DMS79 treated with DMSO at 0.1 percent for 48 hours (cell line): ENCODE measurements at places on chromosomes 6 and 20.

DNA sequence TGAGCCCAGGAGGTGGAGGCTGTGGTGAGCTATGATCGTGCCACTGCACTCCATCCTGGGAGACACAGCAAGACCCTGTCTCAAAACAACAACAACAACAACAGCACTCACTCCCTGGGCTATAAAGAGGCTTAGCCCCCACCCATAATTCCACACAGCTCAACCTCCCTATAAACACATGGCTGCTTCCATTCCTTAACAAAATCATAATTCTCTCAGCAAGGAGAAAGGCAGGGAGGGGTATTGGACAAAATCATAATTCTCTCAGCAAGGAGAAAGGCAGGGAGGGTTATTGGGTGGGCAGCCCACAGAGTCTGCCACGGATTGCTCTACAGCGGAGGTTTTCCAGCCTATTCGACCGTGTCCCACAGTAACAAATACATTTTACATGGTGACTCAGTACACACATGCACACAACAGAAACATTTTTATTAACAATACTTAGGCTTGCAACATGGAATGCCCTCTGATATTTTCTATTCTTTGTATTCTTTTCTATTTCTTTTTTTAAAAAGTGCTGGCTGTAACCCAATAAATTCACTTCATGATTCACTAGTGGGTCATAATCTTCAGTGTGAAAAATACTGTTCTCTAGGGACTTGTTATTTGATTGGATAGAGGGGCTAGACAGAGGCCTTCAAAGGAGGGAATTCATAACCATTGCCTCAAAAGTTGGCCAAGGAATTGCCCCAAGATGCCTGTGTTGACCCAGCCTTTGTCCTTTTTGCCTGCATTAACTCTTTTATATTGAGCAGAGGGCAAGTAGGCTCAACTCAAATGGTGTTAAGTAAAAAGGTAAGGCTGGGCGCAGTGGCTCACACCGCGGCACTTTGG lies 50.6 kb upstream of the ZMYND8 start:
- no peak for DNase-seq

- DNase-seq: no peak
Observed at GRCh38 chr6:150276168-150276936, 92.5 kb upstream of the IYD start.

DNA sequence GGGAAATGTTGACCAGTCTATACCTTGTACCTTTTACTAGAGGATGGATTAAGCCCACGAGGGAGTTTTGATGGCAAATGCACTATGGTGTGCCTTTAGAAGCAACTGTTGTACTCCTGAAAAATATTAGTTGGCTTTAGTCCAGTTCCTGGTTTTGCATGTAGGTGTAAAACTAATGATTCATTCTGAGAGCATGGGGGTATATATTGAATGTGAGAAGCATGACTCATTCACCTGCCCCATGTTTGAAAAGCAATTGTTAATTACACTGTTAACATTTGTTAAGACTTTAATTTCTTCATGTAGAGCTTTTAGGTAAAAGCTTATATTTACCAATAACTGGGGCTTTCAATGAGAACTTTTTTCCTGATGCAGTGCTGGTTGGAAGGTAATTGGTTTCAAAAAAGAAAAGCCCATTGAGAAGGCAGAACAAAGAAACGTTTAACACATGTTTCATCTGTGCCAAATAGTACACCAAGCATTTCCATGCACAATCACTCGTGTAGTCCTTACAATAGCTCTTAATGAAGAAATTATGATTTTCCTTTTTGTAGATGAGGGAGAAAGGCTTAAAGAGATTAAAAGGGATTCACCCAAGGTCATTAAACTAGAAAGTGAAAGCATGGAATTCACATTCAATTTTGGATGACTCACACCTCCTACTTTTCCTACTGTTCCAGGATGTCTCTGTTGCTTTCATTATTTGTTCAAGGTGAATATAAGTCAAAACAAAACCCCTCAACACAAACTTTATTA lies 134.1 kb downstream of the CCDC170 start:
- no peak for DNase-seq

GRCh38 chr20:11660673-11661072 lies 257.0 kb upstream of the BTBD3 start:
- no peak for DNase-seq

GRCh38 chr6:87261534-87261933 lies 60.9 kb upstream of the SMIM8 start:
- DNase-seq: no peak

DNA sequence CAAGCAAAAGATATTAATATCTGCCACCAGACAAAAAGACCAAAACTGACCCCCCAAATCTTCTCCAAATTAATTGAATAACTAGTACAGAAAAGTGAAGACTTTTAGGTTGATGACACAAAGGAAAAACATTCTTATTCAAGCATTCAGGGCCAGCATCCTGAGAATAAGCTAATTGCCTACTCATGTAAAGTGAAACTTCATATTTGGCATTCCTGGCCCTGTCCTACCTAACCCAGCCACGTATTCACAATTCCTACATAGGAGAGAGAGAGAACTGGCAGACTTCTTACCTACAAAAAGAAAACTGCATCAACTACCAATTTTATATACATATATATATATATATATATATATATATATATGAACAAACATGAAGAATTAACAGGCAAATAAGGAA lies 4.9 kb upstream of the ASCC3 start:
- DNase-seq: no peak

- no peak for DNase-seq
Observed at GRCh38 chr6:116290799-116291198, 11.1 kb upstream of the TSPYL1 start.

DNA sequence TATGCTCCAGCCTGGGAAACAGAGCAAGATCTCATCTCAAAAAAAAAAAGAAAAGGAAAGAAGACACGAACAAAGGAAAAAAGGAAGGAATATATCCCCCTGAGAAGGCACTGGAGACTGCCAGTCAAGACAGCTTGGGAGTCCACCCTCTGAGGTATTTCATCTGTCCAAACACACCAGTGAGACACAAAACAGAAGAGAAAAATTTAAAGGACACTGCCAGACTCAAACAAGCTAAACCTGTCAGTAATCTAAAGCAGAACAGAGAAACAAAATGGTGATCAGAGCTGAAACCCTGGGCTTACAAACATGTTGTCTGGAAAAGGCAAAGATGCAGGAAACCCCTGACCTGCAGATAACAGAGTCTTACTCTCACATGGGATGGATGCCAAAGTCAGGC lies 114.9 kb downstream of the DCDC2 start:
- no peak for DNase-seq

DNA sequence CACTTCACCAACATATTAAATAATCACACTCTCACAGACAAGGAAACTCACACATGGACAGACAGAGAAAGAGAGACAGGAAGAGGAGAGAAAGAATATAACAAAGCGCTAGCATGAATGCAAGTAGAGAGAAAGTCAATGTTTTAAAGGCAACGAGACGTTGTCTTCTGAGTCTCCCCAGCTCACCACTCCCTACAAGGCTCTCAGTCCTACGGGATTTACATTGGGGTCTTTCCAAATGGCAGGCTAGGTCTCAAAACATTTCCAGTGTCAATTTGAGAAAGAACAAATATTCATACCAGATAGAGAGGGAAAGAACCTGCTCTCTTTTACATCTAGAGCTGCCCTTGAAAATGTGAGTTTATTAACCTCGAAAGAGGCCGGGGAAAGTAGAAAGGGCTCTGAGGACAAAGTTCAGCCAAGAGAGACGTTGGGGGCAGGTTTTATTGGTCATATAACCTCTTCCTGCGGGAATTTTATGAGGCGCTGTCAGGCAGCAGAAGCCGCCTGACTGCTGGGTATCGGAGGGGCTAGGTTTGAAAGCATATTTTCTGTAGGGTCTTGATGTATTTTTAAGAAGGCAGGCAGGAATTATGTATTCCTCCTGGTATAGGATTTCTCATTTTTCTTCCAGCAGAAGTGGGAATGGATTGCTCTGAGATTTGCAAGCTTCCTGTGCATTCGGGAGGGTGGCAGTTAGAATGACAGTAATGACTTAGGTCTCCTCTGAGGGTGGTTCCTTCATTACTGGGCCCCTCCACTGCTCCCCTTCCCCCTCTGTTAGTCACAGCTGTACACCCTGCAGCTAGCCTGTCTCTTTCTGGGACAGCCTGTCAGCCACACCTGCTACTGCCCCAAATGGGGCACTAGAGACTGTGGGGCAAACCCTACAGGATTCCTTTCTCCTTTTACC lies 34.4 kb upstream of the KIF16B start:
- DNase-seq: no peak

DNA sequence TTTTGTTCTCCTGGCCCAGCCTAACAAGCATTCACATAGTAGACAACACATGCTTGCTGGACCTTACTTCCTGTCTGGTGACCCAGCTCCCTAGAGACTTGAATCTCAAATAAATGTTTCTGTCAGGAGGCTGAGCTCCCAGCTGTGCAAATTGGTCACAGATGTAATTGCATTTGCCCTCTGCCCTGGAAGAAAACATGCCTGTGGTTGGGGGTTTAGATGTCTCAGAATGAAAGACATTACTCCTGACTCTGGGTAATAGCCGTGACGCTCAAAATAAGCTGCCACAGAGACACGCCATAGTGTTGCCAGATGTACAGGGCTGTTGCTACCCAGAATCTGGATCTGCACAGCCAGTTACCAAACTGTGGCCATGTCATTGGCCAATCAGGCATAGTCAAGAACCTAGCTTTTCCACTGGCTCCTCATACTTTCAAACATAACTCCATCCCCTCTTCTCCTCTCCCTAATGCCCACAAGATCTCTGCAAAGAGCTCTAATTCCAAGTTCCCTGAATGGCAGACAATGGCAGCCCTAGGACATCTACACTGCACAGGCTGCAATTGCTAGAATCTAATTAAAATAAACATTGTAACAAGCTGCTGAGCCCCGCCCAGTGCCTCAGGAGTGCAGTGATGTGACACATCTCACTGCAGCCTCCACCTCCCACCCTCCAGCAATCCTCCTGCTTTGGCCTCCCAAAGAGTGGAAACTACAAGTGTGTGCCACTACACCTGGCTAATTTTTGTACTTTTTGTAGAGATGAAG lies 32.8 kb upstream of the GMPR start:
- DNase-seq: no peak

DNA sequence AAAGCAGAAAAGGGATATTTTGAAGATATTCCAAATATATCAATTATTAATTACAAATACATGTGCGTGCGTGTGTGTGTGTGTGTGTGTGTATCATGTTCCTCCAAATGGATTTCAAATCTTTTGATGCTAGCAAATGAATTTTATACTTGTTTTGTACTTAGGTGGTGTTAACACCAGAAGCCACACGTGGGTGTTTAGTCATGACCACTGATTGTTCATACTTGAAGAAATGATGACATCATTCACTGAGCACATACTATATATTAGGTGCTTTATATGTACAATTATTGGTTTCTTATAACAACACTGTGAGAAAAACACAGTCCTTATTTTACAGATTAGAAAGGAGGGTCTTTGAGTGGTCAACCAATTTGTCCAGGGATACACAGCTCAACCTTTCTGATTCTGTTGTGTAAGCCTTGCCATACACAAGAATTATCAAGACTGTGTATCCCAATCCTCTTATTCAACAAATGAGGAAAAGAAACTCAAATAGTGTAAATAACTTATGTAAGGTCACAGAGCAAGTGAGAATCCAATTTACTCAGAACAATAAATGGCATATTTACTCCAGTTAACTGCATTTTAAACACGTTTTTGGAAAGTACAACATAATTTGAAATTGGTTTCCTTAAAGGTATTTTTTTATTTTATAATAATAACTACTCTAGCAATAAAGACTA lies 88.5 kb downstream of the BCAS1 start:
- no peak for DNase-seq

- DNase-seq: no peak
Observed at GRCh38 chr6:16805243-16805950, 44.1 kb upstream of the ATXN1 start.

DNA sequence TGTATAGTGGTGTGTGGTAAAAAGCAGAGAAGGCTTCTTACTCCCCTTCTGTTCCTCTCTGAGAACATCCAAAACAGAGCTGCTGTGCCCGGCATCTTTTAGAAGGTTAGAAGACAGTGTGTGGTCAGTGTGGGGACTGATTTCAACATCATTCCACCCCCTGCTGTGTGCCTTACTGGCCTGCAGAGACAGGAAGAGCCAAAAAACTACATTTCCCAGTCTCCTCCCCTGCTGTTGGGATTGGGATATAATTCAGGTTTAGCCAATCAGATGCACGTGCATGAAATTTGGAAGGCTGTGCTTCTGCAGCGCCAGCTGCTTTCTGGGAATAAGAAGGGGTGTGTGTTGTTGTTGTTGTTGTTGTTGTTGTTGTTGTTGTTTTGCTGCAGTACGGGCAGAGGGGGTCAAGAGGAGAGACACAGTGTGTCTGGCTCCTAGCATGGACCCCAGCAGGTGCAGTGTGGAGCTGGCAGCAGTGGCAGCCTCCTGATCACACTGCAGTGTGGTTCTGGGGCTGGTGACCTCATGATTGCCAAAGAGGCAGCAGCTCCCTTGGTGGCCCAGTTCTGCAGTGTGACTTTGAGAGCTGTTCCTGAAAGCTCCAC lies 74.7 kb downstream of the MRPL14 start:
- DNase-seq: no peak

DNA sequence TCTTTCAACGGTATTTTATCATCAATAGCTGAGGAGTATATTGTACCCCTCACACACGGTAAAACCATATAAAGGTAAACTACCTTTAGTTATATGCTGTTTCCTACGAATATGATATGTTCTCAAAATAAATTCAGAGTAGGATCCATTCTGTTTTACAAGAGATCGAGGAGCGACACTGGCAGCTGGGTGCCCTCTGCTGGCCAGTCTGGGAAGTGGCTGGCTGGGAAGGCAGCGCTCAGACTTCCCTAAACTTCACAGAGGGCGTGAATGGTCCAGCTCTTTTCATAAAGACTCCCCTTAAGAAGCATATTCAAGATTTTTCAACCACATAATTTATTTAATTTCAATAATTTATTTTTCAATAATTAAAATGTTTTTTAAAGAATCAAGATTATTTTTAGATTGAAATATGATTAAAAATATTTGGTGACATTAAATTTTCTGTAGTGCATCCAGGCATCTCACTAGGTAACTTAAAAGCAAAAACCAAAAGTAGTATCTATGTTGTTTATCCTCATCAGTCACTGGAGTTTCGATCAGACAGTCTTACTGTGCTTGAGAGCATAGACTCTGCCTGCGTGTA lies 187.5 kb upstream of the PDE10A start:
- DNase-seq: peak; percentile 28
